ENCODE measurements at places on chromosomes 13 and 19.

GRCh38 chr19:35140207-35140961, 1.8 kb downstream of the FXYD1 start:
- no peak for DNase-seq

DNA sequence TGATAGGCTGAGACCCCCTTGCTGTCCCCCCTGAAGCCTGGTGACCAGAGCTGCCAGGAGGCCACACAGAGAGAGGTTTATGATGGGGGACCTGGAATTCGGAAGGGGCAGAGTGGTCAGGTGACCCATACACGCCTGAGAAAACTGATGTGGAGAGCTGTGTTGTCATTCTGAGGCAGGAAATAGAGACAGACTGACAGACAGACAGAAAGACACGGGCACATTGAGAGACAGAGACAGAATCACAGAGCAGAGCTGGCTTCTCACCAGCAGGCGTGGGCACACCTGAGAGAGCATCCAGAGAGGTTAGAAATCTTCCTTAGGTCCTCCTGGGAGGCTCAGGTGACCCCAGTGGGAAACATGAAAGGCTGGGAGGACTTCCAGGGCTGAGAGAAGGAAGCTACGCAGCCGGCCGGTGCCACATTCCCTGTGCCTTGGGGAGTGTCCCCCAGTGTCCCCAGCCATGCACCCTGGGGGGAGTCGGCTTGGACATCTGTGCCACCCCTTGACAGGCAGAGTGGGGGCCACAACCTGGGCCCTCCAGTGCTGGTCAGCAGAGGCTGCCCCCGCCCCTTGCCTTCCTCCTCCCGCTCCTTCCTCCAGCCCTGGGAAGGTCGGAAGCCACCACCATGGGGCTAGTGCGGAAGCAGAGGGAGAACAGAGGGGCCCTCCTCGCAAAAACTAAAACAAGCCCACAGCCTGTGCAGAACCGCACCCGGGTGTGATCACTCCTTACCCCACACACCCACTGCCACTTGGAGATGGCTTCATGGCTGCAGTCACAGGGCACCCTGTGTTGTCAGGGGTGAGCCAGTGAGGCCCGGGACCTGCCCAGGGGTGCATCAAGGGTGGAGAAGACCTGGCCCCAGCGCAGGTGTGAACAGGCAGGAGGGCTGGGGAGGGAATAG, 2.2 kb downstream of the FFAR1 start:
- DNase-seq = no peak

GRCh38 chr13:71290963-71291841, 575.8 kb downstream of the DACH1 start:
- peak; percentile 16 for DNase-seq

DNA sequence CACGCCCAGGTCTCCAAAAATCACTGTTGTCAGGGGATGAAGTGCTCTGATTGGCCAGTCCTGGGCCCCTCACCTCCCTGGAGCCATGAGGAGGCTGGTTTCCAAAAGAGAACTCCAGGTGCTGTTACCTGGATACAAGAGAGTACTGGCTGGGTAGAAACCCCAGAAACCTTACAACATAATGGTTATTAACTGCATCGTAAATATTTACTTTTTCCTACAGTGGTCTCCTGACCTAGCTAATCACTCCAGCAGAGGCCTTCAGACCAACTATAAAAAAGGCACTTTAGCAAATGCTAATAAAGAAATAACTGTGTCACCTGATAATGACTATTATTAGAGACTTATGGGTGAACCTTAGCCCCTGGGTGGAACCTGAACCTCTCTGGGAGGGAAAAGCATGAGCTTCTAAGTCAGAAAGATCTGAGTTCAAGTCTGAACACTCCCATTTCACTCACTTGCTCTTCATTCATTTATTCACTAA, 1.5 kb upstream of the IGSF23 start:
- DNase-seq = no peak

DNA sequence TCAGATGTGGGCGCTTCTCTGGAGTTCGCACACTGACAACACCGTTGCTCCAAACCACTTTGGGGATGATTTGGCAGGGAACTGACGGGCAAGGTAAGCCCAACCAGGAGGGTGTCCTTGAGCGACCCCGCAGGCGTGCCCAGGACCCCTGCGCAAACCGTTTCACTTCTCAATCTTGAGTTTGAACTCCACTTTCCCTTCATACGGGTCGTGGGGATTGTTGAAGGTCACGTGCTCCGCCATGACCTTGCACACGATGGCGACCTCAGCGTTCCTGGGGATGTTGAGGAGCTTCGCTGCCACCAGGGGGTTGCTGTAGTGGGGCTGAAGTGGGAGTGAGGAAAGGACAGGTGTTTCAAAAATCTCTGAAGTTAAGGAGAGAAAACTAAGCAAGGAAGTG, 8.8 kb downstream of the ATP4B start:
- no peak for DNase-seq

GRCh38 chr13:106415971-106416370, 119.5 kb downstream of the EFNB2 start:
- no peak for DNase-seq

DNA sequence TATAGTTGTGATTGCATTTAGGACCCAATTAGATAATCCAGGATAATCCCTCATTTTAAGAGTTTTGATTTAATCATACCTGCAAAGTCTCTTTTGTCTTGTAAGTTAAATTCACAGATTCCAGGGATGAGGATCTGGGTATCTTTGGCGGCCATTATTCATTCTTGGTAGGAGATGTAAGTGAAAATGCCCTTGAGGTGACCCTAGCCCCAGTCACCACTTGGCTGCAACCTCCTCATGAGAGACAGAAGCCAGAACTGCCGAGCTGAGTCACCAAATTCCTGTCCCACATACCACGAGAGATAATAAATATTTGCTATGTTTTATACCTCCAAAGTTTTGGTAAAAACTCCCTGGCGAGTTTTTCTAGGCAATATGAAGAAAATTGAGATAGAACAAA, 389.4 kb downstream of the RFC3 start:
- no peak for DNase-seq

DNA sequence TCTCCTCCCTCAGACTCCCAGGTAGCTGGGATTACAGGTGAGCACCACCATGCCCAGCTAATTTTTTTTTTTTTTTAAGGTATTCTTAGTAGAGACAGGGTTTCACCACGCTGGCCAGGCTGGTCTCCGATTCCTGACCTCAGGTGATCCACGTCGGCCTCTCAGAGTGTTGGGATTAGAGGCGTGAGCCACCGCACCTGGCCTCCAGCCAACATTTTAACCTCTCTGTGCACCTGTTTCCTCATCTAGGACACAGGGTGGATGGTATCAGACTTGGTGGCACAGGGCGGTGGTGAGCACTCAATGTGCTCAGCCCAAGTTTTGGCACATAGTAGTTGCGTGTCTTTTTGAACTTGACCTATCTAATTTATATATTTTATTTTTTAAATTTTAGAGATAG, 12.5 kb downstream of the APBA3 start:
- no peak for DNase-seq

GRCh38 chr13:29527511-29527910, 68.0 kb downstream of the SLC7A1 start:
- DNase-seq = no peak

DNA sequence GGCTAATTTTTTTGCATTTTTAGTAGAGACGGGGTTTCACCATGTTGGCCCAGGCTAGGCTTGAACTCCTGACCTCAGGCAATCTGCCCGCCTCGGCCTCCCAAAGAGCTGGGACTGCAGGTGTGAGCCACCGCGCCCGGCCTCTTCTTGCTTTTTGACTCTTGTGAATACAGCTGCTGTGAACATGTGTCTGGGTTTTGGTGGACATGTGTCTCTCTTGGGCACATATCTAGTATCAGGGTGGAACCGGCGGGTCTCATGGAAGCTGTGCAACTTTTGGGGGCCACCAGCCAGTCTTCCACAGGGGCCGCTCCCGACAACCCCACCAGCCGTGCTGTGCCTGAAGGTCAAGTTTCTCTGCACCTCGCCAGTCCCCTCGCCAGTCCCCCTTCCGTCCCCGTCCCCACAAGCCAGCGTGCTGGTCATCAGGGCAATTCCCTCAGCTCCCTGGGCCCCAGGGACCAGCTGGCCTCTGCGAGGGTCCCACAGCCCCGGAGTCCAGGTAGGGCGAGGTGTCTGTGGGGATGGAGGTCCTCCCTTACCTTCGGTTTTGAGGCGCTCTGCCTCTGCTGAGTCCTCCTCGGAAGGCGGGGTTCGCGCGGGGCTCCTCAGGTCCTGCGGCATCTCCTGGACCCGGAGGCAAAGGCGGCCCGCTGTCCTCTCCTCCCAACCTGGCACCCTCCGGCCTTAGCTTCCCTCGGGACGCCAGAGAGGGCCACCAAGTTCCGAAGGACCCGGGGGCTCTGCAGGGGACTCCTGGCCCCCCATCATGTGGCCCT, 16.3 kb downstream of the SGTA start:
- DNase-seq = no peak

DNA sequence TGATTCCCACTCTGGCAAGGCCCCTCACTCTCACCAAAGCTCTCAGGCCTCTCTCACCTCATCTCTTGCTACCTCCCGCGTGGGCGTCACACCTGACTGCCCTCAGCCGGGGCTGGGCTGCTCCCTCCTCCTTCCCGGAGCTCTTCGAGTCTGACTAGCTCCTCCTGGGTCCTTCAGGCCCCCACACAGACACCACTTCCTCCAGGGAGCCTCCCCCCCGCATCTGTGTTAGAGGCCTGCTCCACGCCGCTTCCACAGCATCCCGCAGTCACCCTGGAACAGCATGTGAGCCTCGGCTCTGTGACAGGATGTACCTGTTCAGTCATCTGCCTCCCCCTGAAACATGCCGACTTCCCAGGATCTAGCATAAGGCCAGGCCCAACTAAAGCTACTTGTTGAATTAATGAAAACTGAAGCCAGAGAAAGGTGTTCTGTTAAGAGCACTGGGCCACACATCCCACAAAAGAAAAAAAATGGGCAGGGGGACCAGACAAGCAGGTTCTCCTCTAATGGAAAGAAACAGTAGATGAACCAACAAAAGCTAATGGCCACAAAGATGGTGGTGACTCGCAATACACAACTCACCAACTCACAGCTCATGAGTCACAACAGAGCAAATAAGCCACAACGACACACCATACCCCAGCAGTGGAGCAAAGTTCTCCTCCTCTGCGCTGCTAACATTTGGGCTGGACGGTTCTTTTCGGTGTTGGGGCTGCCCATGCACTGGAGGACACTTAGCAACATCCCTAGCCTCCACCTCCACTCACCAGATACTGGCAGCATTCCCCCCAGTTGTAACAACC, 3.0 kb downstream of the PPP6R1 start:
- DNase-seq = peak; percentile 18

GRCh38 chr19:35133826-35134225, 1.0 kb downstream of the LGI4 start:
- DNase-seq = no peak

DNA sequence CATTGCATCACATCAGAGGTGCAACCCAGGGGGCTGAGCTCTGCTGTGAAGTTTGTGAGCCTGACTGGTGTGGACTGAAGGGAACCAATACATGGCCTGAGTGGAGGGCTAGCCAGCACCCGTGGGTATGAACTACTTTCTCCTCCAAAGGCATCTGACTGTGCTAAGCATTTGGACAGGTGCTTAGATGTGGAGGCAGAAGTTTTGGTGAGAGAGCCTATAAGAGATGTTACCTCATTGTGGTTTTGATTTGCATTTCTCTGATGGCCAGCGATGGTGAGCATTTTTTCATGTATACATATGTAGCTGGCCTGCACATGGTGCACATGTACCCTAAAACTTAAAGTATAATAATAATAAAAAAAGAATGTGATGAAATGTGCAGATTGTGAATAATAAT, 46.9 kb downstream of the TEX29 start:
- no peak for DNase-seq

DNA sequence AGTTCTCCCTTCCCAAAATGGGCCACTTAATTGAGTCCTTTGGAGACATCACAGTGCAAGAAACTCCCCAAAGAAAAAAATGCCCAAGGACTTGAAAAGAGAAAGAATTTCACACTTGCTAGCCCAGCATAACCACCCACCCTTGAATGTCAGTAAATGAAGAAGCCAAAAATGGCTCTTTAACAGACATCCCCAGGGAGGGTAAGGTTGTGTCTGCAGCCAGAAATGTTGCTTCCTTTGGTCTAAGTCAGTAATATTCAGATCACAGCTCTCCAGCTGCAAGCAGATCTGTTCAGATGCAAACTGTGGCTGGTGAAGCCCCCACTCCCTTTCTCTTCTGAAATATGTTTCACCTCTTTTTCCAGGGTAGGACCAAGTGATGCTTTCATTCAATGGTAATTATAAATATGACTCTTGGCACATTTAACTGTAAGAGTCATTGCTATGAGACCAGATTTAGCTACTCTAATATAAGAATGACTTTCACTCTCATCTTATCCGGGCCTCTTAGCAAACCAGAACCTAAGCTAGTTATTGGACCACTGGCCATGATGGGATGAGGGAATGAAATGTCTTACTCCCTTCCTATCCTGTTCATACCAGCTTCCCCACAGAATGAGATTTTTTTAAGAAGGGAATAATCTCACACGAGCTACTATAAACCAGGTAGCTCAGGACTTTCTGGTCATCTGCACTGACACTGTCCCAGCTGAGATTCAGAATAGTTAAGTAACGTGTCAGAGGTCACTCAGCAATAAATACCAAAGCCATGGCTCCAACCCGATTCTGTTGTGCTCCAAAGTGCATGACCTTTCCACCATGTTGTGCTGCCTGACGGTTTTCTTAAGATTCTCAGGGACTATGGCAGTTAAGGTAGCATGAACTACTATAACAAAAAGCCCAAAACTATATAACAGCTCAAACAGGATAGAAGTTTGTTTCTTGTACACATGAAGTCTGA, 234.1 kb downstream of the FOXO1 start:
- no peak for DNase-seq

DNA sequence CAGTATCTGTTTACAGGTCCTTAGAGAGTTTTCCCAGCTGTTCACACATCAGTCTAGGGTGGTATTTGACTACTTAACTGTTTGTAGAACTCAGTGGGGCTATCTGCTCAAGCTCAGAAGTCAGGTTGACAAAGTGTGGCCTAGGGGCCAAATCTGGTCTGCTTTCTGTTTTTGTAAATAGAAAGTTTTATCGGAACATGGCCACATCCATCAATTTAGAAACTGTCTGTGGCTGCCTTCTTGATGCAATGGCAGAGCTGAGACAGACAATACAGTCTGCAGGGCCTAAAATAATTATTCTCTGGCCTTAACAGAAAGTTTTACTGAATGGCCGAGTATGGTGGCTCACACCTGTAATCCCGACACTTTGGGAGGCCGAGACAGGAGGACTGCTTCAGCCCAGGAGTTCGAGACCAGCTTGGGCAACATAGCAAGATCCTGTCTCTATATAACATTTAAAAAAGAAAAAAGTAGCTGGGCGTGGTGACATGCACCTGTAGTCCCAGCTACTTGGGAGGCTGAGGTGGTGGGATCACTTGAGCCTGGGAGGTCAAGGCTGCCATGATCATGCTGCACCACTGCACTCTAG, 2.4 kb downstream of the SMG9 start:
- DNase-seq = no peak

- DNase-seq = no peak
Observed at GRCh38 chr19:55304980-55305379, 20.2 kb downstream of the TMEM150B start.

DNA sequence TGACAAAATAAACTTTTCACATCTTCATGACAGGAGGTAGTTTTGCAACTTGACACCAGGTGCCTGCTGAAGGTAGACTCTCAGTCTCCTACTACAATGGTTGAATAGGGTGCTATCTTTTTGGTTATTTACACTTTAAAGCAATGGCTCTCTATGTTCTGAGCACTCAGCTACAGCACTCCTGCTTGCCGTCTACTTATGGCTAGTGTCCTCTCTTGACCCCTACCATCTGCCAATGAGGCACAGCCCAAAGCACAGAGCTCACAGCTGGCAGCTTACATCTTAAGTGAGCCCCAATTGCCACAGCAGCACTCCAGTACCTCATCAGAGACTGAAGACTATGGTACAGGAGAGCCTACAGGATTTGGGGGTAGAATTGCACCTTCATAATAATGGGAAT, 11.4 kb downstream of the ZNF708 start:
- no peak for DNase-seq

Data from T follicular helper cell (primary cell).